Adrenal gland (tissue), 19 donors: ENCODE measurements at places on chromosomes 6 and 20.

DNA sequence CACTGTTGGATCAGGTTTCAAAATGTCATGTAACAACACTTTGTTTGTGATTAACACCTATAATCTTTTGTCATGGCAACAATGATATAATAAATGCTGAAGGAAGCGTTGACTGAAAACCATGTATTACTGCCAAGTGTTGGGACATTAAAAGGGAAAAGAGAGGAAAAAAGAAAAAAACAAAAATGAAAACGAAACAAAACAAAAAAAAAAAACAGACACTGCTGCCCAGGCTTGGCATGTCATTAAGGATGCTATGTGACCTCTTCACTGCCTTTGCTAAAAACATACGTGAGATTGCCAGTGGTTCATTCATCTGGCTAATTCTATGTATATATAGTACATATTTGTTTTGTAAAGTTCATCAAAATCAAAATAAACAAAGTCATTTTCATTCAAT is 516.7 kb upstream of the RNF217 start:
- no peak for DNase-seq

DNA sequence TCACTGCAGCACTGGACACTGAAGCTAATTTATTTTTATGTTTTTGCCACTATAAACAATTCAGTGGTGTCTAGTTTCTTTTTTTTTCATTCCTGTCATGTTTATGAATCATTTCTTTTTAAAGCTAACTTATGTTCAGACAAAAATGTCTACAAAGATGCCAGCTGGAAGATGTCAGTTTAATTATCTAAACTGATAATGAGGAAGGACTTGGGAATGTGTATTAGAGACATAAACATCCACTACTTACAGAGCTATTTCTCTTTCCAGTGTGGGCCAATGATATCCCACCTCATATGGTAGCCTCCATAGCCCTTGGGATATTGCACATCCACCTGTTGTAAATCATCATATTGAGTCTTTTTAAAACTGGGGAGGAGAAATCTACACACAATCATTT is 132.1 kb upstream of the FAM184A start:
- DNase-seq, result no peak

GRCh38 chr6:169899481-169900145 is 148.2 kb downstream of the ERMARD start:
- peak; percentile 27 for DNase-seq

GRCh38 chr6:163533443-163533842 is 118.9 kb downstream of the QKI start:
- DNase-seq, result no peak

GRCh38 chr6:166570929-166571713 is 15.4 kb downstream of the RAMACL start:
- no peak for DNase-seq

- DNase-seq, result peak; percentile 73
These were observed 72.1 kb downstream of the CBFA2T2 start for GRCh38 chr20:33561692-33562601.

DNA sequence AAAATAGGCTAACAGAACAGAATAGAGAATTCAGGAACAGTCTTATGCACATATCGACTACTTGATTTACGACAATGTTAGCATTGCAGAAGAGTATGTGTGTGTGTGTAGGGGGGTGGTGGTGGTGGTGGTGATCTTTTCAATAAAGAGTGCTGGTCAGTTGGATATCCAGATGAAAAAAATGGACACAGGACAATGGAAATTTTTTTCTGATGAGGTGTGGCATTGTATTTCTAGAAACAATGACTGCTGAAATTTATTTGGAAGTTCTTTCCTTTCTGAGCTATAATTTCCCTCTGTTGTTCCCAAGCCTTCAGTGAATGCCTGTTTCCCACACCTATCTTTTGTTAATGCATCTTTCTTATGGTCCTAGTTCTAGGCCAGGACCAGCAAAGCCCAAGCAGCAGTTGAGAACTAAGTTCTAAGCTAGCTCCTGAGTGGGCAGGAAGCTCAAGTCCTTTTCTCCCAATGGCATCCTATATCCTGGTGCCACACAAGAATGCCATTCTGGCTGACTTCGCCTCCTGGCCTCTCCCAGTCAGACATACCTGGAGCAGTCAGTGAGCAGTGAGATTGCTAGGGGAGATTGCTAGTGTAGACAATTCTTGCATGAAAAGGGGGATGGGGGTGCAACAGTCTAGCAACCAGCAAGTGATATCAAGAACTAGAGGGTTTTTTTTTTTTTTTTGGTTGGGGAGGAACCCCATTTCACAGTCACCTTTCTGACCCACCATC is 1.2 kb upstream of the TOX2 start:
- DNase-seq, result peak; percentile 2

- no peak for DNase-seq
These were observed 35.3 kb upstream of the EZR start for GRCh38 chr6:158854214-158855101.

GRCh38 chr6:50353603-50354002 is 303.9 kb upstream of the DEFB112 start:
- no peak for DNase-seq

- peak; percentile 81 for DNase-seq
These were observed 1.5 kb downstream of the BICRAL start for GRCh38 chr6:42783177-42783875.

DNA sequence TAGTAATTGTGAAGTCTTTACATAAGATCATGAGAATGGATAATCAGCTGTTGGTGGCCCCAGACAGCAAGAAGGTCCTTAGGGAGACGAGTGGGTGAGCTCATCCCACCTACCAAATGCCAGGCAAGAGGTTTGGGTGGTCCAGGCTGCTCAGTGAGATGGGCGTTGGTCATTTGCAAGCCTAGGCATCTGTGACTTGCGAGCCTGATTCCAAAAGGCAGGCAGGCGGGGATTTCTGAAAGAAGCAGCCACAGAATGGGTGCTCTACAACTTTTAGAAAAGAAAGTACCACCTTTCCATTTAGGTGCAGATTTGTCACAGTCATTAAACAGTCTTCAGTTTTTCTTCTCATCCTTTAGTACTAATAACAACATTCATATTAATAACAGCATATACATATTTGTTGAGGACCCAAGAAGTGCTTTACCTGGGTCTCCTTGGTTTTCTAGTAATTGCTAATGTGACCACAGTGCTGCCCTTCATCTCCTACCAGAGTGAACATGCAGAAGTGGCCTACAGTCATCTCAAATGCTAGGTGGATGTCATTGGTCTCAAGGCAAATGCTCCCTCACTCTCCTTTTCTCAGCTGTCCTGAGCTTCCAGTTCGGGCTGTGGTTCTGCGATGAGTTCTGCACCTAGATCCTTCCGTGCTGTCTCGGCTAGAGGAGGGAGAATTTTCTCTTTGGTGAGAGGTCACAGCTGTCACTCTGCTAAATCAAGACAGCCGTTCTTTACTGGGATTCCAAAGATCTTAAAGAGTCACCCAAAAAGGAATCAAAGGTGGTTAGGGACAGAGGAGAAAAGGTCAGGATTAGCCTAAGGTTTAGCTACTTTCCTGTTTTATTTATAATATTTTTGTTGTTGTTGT is 2.7 kb downstream of the WRNIP1 start:
- DNase-seq, result no peak

- no peak for DNase-seq
These were observed 65.2 kb downstream of the CDC5L start for GRCh38 chr6:44452725-44453124.

- no peak for DNase-seq
These were observed 279.4 kb downstream of the RFPL4B start for GRCh38 chr6:112626468-112627082.

GRCh38 chr6:155077331-155077730 is 82.2 kb downstream of the TIAM2 start:
- no peak for DNase-seq

GRCh38 chr6:35046862-35047261 is 94.3 kb downstream of the TCP11 start:
- no peak for DNase-seq

- DNase-seq, result no peak
These were observed 56.4 kb upstream of the IYD start for GRCh38 chr6:150312395-150312794.

GRCh38 chr6:83633149-83633548 is 75.8 kb downstream of the SNAP91 start:
- DNase-seq, result no peak

- no peak for DNase-seq
These were observed 31.5 kb upstream of the LTV1 start for GRCh38 chr6:143811501-143812157.

GRCh38 chr6:170370416-170370815 is 63.9 kb downstream of the FAM120B start:
- no peak for DNase-seq

DNA sequence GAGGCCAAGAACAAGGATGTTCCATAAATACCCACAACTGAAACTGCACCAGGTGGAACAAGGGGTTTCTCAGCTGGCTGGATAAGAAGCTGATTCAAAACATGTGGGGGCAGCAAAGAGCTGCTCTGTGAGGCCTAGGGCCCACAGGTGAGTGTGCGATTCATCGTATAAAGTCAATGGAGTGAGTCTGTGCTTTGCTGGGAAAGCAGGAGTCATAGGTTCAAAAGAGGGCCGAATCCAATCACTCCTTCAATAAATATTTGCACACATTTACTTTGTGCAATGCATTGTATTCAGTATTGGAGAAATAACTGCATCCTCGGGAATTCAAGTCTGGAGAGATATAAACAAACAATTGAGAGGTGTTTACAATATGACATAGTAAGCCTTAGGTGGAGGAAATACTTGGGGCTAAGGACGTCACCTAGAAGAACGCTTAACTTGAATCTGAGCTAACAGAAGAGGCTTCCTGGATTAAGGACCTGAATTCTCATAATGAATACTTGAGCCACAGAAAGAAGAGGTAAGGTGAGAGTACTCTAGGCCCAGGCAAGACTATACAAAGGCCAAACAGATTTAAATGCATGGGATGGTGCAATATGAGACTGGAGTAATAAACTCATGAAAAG is 83.7 kb upstream of the TMEM30A start:
- DNase-seq, result no peak

DNA sequence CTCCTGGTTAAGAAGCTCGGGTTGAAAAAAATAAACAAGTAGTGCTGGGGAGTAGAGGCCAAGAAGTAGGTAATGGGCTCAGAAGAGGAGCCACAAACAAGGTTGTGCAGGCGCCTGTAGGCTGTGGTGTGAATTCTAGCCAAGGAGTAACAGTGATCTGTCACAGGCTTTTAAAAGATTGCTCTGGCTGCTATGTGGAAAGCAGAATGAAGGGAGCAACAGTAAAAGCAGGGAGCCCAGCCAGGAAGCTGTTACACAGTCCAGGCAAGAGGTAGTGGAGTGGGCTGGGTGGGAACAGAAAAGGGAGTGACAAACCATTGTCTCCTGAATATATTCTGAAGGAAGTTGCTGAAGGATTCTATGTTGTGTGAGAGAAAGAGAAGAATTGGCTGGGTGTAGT is 2.0 kb downstream of the HFE start:
- DNase-seq, result no peak

- DNase-seq, result no peak
These were observed 123.0 kb downstream of the FARS2 start for GRCh38 chr6:5384276-5384675.

- no peak for DNase-seq
These were observed at the start of gene DEFB132 for GRCh38 chr20:257419-257818. Gene DEFB132, plus strand, starts transcription at chr20:257724. Its CDS starts 55 bp downstream, at chr20:257779.

DNA sequence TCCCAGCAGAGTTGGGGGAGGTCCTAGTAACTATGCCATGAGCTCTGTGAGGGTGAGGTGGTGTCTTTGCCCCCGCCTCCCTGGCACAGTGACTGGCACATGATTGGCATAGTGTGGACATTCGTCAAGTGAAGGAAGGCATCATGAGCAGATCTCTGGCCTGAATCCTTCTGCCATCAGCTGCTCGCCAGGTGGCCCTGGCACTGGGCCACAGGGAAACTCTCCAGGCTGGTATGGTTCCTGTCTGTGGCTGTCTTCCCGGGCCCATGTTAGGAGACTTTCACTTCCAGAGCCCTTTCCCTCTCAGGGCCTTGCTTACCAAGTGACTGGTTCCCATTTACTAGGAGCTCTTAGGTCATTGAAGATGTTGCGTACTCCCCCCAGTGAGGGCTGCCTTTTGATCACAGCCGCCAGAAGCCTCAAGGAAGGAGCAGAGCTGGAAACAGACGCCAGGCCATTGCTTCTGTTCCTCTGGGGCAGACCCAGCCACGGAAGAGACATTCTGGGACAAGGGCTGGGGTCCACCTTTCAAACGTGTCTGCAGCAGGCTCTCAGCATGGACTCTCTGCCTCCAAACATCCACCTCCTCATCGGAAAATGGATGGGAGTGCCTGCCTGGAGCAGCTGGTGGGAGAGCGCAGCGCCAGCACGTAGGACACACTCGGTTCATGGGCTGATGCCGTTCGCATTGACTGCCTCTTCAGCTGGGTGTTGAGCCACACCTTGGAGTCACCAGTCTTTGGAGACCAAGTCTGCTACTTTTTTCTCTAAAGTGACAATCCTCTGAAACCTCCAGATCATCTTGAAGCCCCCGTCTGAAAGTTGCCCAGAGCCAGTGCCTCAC is 67.2 kb downstream of the PTPN1 start:
- DNase-seq, result no peak

GRCh38 chr20:37885593-37886503 is 17.1 kb upstream of the VSTM2L start:
- DNase-seq, result no peak

DNA sequence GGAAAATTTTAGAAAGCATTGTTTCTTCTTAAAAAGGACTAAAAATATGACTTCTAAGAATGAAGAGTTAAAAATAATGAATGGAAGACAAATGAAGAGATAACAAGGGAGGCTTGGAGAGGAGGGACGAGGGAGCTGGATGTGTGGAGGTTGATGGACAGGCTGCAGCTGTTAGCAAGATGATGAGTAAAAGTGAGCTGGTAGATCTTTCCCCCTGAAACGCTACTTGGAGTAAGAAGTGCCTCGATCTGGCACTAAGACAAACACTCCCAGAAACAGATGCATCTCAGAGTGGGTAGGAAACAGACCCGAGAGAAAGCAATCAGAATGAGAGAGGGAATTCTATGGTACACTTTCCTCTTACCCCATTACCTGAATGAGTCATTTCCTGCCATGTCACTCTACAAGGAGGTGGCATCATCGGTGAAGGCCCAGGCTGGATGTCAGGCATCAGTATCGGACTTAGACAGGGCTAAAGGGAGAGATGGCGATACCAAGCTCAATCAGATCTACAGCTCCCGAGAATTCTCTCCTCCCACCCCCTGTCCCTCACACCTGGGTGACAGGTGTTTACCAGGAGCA is 154.1 kb upstream of the BMP2 start:
- no peak for DNase-seq

DNA sequence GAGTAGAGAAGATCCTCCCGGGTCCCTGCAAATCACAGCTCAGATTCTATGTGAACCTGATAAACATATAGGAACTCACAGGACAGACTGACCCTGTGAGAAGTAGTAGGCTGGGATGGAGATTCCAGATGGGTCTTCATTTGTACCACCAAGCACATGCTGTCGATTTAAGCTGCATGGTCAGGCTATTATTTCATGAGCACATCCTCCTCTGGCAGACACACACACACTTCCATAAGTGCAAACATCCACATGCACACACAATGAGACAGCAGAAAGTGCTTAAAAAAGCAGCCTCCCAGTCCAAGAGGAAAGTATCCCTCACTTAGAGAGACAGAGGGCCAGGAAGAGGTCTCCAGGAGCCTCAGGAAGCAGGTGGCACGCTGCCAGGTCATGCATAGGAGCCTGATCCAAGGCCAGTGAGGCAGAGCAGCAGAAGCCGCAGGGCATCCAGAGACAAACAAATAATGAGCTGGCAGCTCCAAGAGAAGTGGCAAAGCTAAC is 131.8 kb downstream of the UNC5CL start:
- DNase-seq, result peak; percentile 71
